ENCODE measurements at places on chromosomes 4 and X. TPM values are rescaled to one million over a fixed set of nuclear protein-coding genes. Genes with fewer than 3 reads are reported as not detected.

The LONRF3 gene
- total RNA-seq = 4.9 TPM

The IL9R gene
- total RNA-seq = not detected

The TRMT2B gene
- 7.9 TPM for total RNA-seq

The HSFX4 gene
- total RNA-seq = not detected

The TMEM31 gene
- total RNA-seq = not detected

The OTUD6A gene
- not detected for total RNA-seq

The ZMYM3 gene
- total RNA-seq = 11.1 TPM

The ARX gene
- 0.76 TPM for total RNA-seq

The FAM47E gene
- 10.3 TPM for total RNA-seq

The SPANXB1 gene
- not detected for total RNA-seq

The SYTL4 gene
- 3.2 TPM for total RNA-seq

The RAB40AL gene
- total RNA-seq = 0.65 TPM

The SLC25A6 gene
- total RNA-seq = 339 TPM

The PNCK gene
- total RNA-seq = not detected

The SLC4A4 gene
- total RNA-seq = 251 TPM

The ANKRD50 gene
- 12.5 TPM for total RNA-seq

The SLC25A53 gene
- total RNA-seq = 3.9 TPM

The KLHL13 gene
- 3.0 TPM for total RNA-seq

The S100G gene
- total RNA-seq = not detected

The GPM6B gene
- total RNA-seq = 1.2 TPM

The SCML2 gene
- total RNA-seq = 0.89 TPM

The SNX25 gene
- total RNA-seq = 10.1 TPM

The PRSS12 gene
- 12.0 TPM for total RNA-seq

The MYOZ2 gene
- not detected for total RNA-seq

The CPZ gene
- 0.14 TPM for total RNA-seq

The LPAR4 gene
- not detected for total RNA-seq

The FGF5 gene
- not detected for total RNA-seq

The COL25A1 gene
- 0.34 TPM for total RNA-seq

The FMR1 gene
- 17.0 TPM for total RNA-seq

The FABP2 gene
- not detected for total RNA-seq

The IL2RG gene
- 4.4 TPM for total RNA-seq

The ADH1A gene
- 0.24 TPM for total RNA-seq

The XAGE1A gene
- not detected for total RNA-seq

The MBNL3 gene
- total RNA-seq = 12.4 TPM

The MAGEA2 gene
- not detected for total RNA-seq

The TSPAN6 gene
- total RNA-seq = 11.3 TPM

The CACNA1F gene
- total RNA-seq = 0.19 TPM
